ENCODE measurements at places on chromosomes 3 and 15.

- no peak for DNase-seq
Measured at GRCh38 chr3:142224482-142225072, 808 bp downstream of the GK5 start.

GRCh38 chr15:94843060-94843459 lies 611.7 kb downstream of the MCTP2 start:
- no peak for DNase-seq

- DNase-seq = no peak
Measured at GRCh38 chr3:58003093-58003492, 5.1 kb upstream of the FLNB start.

GRCh38 chr3:119817583-119818363 lies 35.9 kb downstream of the NR1I2 start:
- no peak for DNase-seq

DNA sequence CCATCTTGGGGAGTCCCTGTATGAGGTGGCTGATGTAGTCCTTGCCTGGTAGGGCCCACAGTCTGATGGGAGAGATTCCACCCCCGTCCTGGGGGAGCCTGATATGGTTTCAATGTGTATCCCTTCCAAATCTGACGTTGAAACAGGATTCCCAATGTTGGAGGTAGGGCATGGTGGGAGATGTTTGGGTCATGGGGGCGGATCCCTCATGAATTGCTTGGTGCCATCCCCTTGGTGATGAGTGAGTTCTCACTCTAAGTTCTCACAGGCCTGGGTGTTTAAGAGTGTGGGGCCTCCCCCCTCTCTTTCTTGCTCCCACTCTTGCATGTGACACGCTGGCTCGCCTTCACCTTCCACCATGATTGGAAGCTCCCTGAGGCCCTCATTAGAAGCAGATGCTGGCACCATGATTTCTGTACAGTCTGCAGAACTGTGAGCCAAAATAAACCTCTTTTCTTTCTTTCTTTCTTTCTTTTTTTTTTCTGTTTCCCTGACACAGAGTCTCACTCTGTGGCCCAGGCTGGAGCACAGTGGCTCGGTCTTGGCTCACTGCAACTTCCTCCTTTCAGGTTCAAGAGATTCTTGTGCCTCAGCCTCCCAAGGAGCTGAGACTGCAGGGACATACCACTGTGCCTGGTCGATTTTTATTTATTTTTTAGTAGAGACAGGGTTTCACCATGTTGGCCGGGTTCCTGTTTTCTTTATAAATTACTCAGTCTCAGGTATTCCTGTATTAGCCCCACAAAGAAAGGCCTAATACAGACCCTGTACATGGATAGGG lies 28.6 kb downstream of the ITGA11 start:
- no peak for DNase-seq

DNA sequence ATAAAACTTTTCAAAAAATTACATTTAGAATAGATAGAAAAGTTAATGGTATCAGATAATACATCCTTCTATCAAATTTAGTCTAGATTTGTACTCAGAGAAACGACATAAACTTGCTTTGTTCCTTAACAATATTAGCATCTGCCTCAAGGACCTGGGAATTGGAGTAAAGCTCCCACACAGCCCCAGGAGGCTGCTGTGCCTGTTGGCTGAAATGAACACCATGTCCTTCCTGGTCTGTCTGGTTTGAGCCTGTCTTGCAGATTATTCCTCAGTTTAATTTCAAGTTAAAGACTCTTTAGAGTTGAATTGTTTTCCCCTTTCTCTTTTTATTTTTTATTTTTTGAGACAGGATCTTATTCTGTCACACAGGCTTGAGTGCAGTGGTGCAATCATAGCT lies 19.4 kb downstream of the GNB5 start:
- no peak for DNase-seq

DNA sequence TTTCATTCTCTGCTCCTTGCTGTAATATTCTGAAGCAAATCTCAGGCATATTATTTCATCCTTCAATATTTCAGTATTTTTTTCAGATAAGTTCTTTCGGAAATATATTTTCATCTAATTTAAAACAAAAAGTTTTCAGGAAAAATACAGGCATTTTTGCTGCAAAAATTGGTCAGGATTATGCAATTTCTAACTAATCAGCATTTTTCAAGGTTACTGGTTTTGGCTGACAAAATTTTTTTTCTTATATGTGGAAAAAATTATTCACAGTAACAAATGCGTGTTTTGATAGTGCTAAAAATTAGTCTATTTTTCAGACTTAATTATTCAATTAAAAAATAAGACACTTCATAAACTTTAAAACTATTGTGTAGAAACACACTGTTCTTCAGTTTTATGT lies 31.4 kb downstream of the FNDC3B start:
- DNase-seq = no peak

GRCh38 chr15:89999676-90000185 lies 1.4 kb upstream of the ZNF710 start:
- DNase-seq = no peak

- DNase-seq = no peak
Measured at GRCh38 chr3:186512570-186513302, 31.4 kb downstream of the CRYGS start.

GRCh38 chr3:147875498-147875897 lies 466.3 kb downstream of the ZIC1 start:
- no peak for DNase-seq

DNA sequence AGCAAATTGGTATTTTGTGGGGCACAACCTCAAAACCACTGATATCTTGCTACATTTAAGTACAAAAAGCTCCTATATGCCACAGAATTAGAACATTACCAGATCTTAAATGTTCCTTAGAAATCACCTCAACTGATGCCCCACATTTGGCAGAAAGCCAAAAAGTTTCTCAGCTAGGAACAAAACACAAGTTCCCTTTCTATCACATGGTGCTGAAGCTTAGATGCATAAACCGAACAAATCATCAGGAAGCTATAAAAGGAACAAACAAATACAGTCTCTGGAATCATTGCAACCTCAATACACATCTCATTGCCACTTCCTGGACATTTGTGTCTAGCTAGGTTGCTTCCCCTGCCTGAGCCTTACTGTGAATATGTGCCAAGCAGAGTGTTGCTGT lies 492.6 kb downstream of the LPP start:
- DNase-seq = peak; percentile 82

GRCh38 chr15:84748274-84749110 lies at the start of gene ZNF592:
Gene ZNF592, plus strand, starts transcription at chr15:84748592. Its CDS starts 34,084 bp downstream, at chr15:84782676.
- peak; percentile 91 for DNase-seq

- DNase-seq = no peak
Measured at GRCh38 chr15:85500729-85501128, 120.3 kb downstream of the AKAP13 start.

DNA sequence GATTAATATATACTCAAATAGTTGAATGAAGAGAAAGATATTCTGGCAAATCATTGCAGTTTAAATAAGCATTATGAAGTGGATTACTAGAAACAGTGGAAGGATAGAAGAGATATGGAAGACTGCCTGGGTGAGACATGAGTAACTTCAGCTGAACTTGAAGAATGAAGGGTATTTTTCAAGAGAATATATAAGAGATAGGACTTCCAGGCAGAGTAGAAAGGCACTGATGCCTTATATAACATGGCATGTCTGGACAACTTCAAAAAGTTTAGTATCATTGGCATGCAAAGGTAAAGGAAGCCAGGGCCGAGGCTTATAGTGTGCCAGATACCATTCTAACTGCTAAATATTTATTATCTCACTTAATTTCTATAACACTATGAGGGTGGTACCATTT lies 126.5 kb upstream of the SLC7A14 start:
- no peak for DNase-seq

DNA sequence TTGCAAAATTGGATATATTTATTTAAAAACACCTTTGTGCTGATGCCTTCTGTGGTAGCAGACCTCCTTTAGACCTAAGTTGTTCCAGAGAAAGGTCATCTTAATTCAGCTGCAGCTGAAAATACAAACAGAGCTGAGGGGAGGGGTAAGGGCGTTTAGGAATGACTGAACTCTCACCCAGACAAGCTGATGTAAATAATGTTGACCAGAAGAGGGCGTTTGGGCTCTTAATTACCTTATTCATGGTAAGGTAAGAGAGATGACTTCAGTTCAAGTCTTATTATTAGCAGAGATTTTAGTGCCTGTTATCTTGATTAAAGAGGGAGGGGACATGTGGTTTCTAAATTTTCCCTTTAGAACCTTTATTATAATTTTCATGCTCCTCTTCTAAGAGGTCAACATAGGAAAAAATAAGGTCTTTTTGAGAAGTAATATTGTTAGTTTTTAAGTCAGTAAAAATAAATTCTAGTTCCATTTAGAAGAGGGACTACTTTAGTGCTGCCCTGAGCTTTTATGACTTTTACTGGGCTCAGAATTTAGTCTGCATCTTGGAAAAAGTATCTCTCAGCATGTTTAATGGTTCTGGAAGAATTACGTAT lies 46.3 kb downstream of the GPR171 start:
- peak; percentile 86 for DNase-seq

GRCh38 chr3:194569252-194569651 lies 64.0 kb downstream of the TMEM44 start:
- DNase-seq = no peak

- no peak for DNase-seq
Measured at GRCh38 chr15:42329161-42329560, 30.1 kb upstream of the CAPN3 start.

- DNase-seq = no peak
Measured at GRCh38 chr3:127424766-127425504, 137.1 kb upstream of the PRR20G start.

DNA sequence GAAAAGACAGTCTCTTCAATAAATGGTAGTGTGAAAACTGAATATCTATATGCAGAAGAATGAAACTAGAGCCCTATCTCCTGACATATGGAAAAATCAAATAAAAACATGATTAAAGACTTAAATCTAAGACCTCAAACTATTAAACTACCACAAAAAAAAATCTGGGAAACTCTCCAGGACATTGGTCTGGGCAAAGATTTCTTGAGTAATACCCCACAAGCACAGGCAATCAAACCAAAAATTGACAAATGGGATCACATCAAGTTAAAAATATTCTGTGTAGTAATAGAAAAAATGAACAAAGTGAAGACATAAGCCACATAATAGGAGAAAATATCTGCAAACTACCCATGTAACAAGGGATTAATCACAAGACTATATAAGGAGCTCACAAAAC lies 286.4 kb downstream of the TBC1D5 start:
- no peak for DNase-seq

- no peak for DNase-seq
Measured at GRCh38 chr3:21942328-21942727, 191.3 kb upstream of the ZNF385D start.

- peak; percentile 58 for DNase-seq
Measured at GRCh38 chr3:196093317-196094111, 11.6 kb upstream of the TFRC start.

- peak; percentile 71 for DNase-seq
Measured at GRCh38 chr15:84600331-84600686, 500 bp upstream of the ZSCAN2 start.

DNA sequence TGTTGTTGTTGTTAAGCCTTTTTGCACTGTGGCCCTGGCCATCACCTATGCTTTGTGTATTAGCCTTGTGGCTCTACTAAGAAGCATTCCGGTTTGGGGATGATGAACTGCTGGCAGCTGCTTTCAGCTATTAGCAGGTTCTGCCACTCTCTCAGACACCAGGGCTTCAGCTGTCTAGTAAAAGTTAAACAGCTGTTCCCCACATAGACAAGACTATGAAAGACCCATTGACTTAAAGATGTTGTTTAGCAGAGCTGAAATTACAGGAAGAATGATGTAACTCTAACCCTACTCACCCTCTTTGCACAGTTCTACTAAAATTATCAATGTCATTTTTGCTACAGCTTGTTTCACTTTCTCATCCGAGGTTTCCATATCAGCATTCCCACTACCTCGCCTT lies 131.2 kb upstream of the CGNL1 start:
- no peak for DNase-seq

DNA sequence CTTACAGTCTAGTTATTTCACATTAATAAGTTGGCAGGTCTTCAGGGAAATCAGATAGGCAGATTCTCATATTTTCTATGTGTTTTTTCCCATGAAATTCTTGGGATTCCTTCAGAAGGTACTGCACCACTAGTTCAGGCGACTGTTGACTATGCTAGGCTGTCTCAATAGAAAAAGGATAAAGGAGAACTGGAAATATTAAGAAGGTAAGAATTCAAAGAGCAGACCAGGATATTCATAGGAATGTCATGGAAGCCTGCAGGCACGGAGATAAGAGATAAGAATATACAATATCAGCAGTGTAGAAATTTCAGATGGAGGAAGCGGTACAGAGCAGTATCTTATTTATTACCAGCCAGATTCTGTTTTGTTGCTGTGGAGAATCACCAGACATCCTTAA lies 432.1 kb upstream of the MDFIC2 start:
- no peak for DNase-seq

DNA sequence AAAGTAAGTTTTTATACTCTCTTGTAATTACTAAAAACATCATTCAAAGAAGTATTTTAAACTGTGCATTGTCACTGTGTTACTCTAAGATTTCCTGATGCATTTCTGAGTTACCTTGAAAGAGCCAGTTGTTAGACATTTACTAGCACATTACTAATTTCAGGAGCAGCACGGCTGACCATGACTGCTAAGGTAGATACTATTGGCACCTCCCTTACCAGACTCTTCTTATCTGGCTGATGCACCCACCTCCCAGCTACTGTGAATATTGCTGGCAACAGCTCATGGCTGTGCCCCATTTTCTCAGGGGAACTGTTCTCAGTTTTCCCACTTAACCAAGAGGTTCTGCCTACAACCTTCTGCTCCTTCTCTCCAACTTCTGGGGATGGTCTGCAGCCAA lies 29.4 kb downstream of the COL6A5 start:
- DNase-seq = no peak

- DNase-seq = no peak
Measured at GRCh38 chr3:110341047-110341446, 730.6 kb upstream of the NECTIN3 start.

GRCh38 chr15:91304210-91304609 lies 204.2 kb downstream of the SV2B start:
- no peak for DNase-seq

DNA sequence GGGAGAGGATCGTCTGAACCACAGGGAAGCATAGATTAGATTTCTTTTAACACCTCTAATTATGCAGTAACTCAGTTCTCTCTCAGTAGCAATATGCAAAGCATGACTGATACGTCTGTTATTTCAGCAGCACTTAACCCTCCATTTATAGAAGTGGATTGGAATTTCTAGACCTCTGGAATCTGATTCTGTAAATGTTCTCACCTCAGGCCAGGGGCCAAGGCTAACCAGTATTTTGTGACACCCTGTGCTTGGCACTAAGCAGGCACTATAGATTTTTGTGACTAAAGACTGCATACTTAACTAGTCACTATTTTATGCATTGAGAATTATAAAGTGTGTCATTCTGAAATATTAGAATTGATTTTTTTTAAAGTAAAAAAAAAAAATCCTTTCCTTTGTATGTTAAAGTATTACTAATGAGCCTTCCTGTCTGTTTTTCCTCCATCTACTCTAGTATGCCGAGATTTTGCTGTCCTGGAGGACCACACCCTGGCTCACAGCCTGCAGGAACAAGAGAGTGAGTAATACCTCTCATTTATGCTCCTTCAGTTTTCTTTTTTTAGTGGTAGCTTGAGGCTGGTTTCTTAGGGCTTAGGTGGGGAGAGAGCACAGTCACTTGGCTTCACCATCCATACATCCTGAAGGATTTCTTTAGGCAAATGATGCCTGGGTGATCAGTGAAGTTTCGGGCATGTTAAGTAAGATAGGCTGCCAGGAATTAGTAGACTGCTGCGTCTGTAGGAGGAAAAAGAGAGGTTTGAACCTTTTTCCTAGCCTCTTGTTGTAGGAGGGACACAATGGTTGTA lies 26.5 kb upstream of the UTS2B start:
- no peak for DNase-seq
